Muscle of leg (tissue), 16 donors: ENCODE measurements at places on chromosomes 3 and 15. TPM values are rescaled to one million over a fixed set of nuclear protein-coding genes. Genes with fewer than 3 reads are reported as not detected.
A peak's percentile ranks its signal among the peaks of the same experiment; 100 is the strongest.

Gene APBA2
- polyA plus RNA-seq: 5.7 TPM

Gene ZDHHC23
- 1.2 TPM for polyA plus RNA-seq

Gene HCN4
- not detected for polyA plus RNA-seq

Gene ZPLD1
- polyA plus RNA-seq: 0.05 TPM

Gene CASR
- 0.28 TPM for polyA plus RNA-seq

Gene TMEM108
- 17.1 TPM for polyA plus RNA-seq

DNA sequence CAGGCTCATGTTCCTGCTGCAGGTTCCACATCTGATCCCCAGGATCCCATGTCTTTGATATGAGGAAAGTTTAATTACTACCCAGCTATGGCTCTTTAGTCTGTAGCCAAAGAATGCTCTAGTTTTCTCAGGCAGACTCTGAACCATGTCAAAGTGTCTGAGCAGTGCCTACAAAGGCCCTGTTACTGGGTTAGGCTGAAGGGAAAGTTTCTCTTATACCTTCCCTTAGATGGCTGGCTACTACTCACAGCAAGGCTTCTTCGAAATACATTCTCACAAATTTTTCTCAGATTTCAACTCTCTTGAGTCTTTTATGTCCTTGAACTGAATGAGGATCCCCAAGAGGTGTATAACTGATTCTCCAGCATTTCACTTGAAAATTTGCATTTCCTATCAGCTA is 102.4 kb downstream of the NR1D2 start:
- DNase-seq: no peak

GRCh38 chr15:42233107-42233506 is 25.0 kb upstream of the VPS39 start:
- no peak for DNase-seq

DNA sequence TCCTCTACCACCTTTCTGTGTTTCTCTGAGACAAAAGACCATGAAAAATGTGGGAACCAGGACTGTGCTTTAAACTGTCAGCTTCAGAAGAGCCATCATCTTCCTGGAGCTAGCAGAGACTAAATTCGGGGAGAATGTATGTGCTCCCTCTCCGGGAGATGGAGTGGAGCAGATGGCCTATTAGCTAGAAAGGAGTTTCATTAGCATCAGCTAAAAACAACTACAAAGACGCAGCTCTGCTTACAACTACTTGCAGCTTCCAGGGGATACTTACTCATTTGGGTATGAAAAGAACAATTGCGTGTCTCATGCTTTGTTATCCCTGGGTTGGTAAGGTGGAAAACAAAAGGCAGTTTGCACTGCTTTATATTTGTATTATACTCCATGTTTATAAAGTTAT is 159.6 kb downstream of the MFSD1 start:
- no peak for DNase-seq

DNA sequence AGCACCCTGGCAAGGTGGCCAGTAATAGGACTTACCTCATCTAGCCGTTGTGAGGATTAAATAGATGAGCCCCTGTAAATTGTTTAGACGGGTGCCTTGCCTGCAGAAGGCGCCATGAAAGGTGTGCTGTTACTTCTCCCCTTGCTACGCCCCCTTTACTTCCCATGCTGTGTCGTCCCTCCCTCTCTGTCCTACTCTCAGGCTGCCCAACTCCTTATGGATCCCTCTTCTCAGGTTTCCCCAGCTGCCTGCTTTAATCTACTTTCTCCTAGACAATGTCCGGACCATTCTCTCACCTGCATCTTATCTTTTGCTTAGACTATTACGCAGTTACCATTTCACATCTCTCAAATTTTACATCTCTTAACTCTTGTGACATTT is 1.7 kb upstream of the FBXW12 start:
- DNase-seq: no peak

DNA sequence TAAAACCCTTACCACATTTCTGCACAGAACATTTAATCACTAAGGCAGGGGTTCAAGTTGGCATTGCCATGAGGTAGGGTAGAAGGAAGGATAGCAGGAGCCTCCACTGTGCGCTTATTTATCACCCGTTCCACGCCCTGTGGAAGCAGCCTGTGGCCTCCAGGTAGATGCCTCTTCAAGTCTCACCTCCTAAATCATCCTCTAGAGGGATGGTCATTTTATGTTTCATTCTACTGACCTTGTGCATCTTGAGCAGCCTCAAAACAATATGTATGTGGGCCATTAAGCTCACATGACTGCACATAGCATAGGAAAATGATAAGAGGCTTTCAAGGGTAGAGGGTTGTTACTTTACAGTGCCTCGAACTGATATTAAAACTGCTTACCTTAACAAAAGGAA is 546.2 kb downstream of the GRM7 start:
- no peak for DNase-seq

DNA sequence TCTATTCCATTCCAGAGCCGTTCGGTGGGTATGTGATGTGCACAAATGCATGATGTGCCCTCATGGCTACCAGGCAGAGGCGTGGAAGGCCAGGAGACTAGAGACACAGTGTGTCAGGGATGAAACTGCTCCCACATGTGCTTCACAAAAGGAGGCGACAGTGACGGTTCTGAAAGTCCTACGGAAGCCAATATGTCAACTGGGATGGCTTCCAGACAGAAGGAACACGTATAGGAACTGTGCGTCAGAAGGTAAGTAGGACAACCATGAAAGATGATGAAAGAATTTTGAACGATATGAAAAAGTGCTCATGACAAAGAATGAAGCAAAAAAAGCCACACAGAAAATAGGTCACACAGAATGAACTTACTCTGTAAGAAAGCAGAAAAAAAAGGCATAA is 34.1 kb downstream of the GLB1 start:
- no peak for DNase-seq

GRCh38 chr3:128420289-128420688 is 46.4 kb downstream of the DNAJB8 start:
- no peak for DNase-seq

DNA sequence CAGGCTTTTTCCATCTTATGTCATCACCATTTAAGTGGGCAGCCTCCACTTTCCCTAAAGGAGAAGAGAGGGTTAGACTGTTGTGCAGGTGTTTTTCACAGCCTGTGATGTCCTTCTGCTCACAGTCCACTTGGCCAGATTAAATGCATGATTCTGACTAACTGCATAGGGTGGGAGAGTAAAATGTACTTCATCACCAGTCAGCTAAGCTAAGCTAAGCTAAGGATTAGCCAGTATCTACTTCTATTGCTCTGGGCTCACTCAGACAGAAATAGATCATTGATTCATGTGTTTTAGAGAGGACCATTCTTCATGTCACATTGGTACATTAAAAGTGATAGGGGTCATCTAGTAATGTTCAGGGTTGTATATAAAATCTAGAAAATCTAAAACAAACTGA is 1013.1 kb downstream of the NTRK3 start:
- DNase-seq: no peak

- peak; percentile 79 for DNase-seq
Measured at GRCh38 chr3:161253711-161254110, 32.6 kb downstream of the NMD3 start.

GRCh38 chr15:57216288-57216687 is 160.0 kb upstream of the CGNL1 start:
- DNase-seq: peak; percentile 79

GRCh38 chr3:145952536-145952935 is 208.4 kb downstream of the PLOD2 start:
- DNase-seq: peak; percentile 88

DNA sequence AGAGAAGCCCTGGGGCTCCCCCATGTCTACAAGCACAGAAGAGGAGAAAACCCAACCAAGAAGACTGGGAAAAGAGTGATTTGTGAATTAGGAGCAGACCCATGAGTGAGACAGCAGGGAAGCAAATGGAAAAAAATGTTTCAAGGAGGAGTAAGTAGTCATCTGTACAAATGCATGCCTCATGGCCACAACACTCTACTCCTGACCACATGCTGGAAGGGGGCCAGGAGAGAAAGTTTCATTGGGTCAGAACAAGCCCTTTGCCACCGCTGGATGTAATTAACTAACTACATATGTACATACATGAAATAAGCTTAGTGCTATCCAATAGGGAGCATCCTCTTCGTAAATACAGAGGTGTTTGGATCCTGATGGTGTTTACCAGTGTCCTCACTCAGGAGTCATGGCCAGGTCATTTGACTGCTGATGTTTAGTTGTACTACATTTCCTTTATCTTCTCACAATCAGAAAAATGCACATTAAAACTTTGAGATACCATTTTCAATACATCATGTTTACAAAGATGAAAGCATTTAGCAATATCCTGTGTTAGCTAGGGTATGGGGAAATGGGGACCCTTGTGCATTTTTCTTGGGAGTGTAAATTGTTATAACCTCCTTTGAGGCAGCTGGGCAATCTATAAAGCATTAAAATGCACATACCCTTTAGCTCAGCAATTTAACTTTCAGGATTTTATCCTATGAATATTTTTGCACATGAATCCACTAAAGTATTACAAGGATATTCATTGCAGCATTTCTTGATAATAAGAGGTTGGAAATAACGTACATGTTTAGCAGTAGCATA is 27.1 kb downstream of the CLRN1 start:
- no peak for DNase-seq

GRCh38 chr15:90597577-90597976 is 67.9 kb downstream of the CRTC3 start:
- DNase-seq: no peak

- no peak for DNase-seq
Measured at GRCh38 chr3:12486916-12487315, 2.6 kb downstream of the TSEN2 start.

GRCh38 chr15:92930776-92931175 is 30.7 kb downstream of the CHD2 start:
- peak; percentile 63 for DNase-seq

GRCh38 chr3:51382076-51382745 is 2.9 kb upstream of the MANF start:
- no peak for DNase-seq

DNA sequence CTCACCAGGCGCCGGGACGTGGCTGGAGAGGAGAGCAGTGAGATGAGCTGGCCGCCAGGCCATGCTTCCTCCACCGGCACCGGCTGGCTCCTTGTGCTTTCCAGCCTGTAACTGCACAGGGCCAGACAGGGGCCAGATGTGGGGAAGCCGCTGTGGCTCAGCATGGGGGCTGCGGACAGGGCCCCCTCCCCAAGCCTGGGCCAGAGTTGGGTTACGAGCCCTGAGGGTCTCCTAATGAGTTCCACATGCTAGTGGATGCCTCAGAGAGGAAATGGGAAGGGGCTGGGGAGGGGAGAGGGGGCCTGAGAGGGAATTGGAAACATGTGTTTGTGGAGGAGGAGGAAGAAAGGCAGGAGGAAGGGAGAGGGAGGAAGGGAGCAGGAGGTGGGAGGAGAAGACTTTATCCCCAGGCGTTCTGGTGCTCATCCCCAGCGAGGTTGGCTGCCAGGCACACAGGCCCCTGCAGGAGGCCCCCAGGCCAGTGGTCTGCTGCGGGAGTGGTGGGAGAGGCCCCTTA is 11.7 kb upstream of the DUSP7 start:
- DNase-seq: peak; percentile 97

- no peak for DNase-seq
Measured at GRCh38 chr3:99509224-99509623, 129.2 kb upstream of the COL8A1 start.

- DNase-seq: peak; percentile 29
Measured at GRCh38 chr3:154522036-154522602, 92.1 kb upstream of the GPR149 start.

DNA sequence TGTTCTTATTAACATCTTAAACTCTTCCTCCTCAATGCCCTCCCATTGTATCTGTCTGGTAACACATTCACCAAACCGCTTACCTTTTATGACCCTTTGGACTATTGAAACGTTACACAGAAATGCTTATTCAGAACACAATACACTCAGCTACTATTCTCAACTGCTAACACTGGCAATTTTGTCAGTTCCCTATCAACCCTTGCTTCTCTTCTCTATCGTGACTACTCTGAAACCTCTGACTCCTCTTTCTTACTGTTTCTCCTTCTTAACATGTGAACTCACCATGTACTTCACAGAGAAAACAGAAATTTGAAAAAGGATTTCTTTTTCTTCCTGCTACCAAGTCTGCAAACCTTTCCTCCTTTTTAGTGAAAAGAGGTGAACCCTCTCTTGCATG is 232.9 kb upstream of the GPR149 start:
- DNase-seq: no peak

DNA sequence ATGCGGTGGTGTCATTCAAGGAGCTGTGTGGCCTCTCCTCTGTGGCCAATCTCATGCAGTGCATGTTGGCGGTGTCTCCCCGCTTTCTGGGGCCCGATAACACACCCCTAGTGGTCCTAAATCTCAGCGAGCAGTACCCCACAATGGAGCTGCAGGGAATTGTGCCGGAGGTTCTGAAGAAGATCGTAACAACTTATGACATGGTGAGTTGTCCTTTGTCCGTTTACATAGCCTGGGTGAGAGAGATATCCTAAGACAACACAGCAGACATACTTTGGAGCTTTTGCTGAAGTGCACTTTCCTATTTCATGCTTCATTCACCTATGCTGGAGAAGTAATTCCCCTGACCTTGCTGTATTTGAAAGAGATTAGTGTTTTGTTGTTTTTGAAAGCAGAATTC is 130.0 kb downstream of the PLCL2 start:
- no peak for DNase-seq

DNA sequence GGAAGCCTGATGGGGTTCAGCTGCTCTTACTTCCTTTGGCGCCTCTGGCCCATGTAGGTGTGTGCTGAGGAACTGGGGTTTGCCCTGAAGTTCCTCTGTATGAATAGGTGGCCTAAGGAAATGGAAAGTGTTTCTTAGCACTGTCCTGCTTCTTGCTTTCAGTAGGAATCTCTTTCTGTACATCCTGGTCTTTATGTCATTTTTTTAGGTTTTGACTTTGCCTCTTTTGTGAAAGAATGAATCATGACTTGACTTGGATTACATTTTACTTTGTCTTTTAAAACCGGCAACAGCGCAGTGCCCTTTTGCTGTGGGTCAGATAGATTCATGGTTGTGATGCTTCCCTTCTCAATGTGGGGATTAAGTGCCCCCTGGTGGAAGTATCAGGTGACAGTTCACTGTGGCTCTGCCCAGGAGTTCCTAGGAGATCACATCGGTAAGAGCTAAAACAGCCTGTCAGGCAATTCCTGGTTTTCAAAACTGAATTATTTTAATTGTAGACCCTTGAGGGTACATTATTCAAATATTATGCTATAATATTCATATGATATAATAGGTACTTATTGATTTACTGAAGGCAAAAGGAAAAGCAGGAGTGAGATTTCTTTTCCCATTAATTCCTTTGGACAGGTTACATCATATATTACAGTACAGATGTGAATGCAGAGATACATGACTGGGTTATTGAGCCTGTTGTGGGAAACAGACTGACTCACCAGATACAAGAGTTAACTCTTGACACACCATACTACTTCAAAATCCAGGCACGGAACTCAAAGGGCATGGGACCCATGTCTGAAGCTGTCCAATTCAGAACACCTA is 95.4 kb downstream of the HCN4 start:
- DNase-seq: peak; percentile 71

DNA sequence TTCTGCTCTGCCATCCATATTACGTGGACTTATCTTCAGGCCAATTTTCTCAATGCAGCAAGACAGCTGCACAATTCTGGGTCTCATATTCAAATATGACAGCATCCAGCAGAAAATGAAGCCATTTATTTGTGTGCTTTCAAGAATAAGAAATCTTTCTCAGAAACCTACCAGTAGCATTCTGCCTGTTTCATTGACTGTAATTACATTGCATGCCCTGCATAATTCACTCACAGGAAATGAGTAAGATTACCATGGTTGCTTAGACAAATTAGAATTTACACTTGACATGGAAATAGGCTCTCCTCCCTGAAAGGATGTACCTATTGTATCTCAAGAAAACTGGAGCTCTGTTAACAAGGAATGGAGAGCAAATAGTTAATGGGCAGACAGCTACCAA is 346.6 kb upstream of the DCBLD2 start:
- no peak for DNase-seq
